ENCODE measurements at places on chromosomes 5 and 9.

DNA sequence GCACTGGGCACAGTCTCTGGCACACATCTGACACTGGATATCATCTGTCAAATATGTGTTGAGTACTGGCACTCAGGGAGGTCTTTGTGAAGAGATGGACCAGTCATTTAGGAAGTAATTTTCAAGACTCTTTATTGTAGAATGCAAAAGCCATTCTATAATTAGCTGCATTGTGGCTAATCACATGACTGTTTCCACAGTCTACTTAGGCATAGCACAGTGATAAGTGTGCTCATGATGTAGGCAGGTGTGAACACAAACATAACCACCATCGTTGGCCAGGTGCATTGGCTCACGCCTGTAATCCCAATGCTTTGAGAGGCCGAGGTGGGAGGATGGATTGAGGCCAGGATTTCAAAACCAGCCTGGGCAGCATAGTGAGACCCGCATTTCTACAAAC, 62.2 kb downstream of the CFAP77 start:
- no peak for DNase-seq

DNA sequence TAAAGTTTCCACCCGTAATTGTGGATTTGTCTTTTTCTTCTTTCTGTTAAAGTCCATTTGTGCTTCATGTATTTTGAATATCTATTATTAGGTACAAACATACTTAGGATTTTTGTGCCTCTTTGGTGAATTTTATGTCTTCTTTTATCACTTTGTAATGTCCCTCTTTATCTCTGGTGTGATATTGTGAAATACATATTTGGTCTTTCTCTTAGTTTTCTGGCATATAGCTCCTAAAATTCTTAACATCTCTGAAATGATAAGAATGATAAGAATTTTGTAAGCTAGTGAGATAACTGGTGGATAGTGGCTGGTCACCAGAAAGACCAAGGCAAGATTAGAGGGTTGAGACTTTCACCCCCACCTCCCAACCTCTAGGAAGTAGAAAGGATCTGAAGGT, 111.1 kb downstream of the KCTD16 start:
- no peak for DNase-seq

DNA sequence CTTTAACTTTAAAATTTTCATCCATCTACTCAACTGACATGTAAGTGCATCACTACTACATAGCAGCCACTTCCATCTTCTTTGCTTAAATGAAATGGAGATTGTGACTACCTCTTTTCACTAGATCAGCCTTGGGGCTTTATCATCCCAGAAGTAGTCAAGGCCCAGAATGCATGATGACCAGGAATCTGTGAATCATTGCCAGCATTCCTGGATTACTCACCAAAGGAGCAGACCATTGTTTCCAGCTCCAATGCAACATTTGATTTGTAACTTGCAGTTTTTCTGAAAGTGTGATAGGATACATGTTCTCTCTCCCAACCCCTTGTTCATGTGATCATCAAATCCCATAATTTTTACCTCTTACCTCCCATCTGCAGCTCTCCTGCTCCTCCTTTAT, 65.1 kb downstream of the PLPPR1 start:
- no peak for DNase-seq

DNA sequence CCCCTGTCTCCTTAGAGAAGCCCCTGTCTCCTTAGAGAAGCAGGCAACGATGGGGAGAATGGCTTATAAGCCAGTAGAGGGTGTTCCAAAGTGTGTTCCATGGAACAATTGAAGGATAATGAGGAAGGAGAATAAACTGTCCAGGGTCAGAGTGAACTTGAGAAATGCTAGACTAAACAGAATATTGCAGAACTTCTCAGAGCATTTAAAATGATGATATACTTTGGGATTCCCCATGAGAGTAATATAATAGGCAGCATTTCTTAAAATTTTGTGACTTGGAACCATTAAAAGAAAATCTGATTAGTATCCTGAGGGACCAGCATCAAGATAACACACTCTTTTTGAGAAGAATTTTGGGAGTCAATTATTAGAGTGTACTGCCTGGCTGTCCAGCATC, 116.8 kb downstream of the PBX3 start:
- no peak for DNase-seq

- no peak for DNase-seq
These were observed 119.8 kb downstream of the MED27 start for GRCh38 chr9:131959887-131960286.

- no peak for DNase-seq
These were observed 58.7 kb downstream of the RAB3C start for GRCh38 chr5:58641533-58641932.

DNA sequence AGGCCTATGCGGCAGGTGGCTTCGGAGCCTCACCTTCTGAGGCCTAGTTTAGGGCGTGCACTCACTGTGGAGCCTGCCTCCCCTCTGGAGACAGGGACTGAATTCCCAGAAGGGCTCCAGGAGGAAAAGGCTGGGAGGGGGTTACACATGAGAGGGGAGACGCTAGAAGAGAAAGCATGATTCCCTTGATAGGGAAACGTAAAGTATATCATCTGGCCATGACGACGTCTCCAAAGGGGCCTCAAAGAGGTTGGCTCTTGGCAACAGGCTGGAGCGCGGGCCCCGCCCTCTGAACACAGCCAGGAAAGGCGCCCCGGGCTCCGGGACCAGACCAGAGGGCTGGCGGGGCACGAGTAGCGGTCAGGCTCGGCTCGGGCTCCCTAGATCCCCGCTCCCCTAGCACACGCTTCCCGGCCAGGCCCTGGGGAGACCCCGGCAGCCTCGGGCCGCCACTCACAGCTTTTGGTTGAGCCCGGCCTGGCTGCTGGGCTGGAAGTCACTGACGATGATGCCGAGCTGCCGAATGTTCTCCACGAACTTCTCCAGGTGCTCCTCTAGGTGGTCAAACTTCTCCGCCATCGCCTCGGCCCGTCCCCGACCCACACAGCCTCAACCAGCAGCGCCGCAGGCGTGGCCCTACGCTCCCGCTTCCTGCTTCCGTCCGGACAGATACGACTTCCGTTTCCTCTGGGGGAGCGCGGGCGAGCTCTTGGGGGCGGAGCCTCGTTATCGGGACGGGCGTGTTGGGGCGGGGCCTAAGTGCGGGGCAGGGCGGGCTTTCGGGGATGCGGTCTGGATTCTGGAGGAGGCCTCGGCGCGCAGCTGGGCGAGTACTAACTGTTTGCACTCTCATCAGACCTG, at the start of gene MED10:
TSS of gene MED10 (minus strand) at position 643 of the 861 bp plus-strand sequence. CDS start at position 579, 64 bp downstream.
- DNase-seq: peak; percentile 78

- DNase-seq: peak; percentile 81
These were observed 129.1 kb downstream of the KCNIP1 start for GRCh38 chr5:170632985-170633234.

GRCh38 chr9:122109035-122109813, 16.1 kb upstream of the TTLL11 start:
- no peak for DNase-seq

DNA sequence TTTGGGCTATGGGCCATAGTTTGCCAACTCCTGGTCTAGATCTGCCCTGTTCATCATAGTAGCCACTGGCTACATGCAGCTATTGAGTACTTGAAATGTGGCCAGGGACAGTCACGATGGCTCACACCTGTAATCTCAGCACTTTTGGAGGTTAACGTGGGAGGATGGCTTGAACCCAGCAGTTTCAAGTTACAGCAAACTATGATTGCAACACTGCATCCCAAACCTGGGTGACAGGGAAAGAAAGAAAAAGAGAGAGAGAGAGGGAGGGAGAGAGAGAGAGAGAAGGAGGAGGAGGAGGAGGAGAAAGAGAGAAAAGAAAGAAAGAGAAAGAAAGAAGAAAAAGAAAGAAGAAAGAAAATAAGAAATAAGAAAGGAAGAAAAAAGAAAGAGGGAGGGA, 5.1 kb upstream of the GMCL2 start:
- DNase-seq: no peak

DNA sequence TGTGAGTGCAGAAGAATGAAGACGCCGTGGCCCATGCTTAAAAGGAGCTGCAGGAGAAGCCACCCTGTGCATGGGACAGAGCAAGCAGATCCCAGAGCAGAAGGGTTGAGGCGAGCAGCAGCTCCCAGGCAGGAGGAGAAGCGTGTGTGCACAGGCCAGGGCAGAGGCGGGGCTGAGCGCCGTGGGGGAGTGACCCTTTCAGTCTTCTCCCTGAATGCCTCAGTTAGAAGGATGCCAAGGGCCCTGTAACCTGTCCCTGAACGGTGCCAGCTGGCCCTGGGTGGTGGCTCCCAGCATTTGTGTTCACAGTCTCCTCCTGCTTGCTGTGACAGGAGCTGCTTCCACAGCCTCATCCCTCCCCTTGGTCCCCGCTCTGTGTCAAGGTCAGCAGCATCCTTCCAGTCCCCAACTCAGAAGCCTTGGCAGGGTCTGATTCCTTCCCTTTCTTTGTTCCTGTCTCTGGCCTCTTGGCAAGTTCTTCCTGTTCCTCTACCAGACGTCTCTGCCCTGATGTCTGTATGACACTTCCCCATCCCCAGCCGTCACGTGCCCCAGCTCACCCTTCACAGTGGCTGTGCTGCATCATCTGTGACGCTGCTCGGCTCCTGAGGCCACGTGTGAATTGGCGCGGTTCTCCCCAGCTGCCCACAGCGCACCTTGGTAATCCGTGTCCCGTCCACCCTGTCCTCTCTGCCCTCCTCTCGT, 5.2 kb downstream of the EXOC3 start:
- no peak for DNase-seq

- no peak for DNase-seq
These were observed 471.3 kb downstream of the LRRC70 start for GRCh38 chr5:63049935-63050334.

GRCh38 chr9:94014920-94015319, 59.8 kb upstream of the BARX1 start:
- DNase-seq: no peak

DNA sequence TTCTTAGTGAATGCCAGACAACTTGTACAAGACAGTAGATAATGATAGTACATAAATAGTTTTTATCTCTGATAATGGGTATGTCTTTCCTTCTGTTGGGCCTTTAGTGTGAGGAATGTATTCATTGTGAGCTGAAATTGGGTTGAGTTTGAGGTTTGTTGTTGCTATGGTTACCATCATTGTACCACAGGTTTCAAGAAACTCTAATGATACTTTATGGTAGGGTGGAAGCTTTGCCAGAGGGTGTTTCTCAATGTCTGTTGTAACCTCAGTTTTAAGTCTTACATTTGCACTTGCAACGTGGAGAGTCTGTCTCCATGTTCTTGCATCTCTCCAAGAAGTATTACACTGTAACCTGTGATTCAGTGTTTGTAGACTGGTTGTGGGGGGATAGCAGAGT, 1550.1 kb downstream of the MAT2B start:
- no peak for DNase-seq

DNA sequence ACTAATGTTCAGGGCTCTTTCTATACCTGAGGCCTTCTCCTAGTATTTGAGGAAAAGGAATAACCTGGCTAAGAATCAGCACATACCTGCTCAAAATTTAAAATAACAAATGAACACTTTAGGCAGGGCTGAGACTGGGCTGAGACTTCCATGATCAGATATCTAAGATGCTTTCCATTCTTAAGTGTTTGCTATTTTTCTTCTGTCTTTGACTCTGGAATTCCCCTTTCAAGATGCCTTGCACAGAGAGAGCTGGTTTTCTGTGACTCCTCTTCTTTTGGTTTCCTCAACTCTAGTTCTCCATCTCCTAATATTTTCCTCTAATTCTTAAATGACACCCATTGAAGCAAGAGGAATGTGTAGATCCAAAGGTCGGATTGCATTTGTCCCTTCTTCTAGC, 61.1 kb downstream of the DPYSL3 start:
- no peak for DNase-seq

- DNase-seq: no peak
These were observed 147.2 kb upstream of the CD180 start for GRCh38 chr5:67343835-67344234.

DNA sequence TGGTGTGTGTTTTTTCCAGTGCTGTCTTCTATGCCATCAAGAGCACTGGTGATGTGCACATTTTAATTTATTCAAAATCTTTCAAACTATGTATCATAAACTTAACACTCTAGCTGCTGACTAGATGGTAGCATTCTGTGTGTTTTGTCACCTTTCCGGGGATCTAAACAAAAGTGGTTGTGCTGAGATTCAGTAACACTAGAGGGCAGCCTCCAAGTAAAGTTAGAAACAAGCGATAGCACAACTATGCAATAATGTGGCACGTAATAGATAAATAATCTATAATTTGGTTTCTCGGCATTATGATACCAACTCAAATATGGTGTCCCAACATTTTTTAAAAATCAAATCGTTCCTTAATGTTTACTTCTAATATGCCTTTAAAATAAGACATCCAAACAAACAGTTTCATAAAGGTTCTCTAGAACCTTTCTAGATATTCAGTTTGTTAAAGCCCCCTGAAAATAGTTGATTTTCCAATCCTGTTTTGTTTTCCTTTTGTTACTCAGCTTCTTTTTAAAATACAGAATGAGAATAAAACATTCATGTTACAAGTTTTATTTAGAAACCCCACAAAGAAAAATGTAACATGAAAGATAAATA, 16.9 kb downstream of the SEMA6A start:
- DNase-seq: no peak

DNA sequence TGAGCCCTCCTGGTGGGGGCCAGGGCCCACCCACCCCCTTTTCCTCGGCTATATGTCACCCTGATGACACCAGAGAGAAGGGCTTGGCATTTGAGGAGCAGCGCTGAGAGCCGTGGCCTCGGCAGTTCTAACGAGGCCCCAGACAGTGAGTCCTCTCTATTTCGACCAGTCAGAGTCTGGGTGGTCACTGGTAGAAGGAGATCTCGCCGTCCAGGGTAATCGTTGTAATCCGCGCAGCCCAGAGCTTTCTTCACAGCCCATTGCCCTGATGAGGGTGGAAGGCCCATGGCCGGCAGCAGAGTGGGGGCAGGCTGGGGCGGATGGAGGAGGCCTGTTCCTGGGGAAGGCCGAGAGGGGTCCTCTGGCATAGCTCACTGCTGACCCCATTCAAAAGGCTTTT, 70.2 kb downstream of the PSMB7 start:
- no peak for DNase-seq

GRCh38 chr5:77076961-77077828, 9.9 kb downstream of the ZBED3 start:
- no peak for DNase-seq

DNA sequence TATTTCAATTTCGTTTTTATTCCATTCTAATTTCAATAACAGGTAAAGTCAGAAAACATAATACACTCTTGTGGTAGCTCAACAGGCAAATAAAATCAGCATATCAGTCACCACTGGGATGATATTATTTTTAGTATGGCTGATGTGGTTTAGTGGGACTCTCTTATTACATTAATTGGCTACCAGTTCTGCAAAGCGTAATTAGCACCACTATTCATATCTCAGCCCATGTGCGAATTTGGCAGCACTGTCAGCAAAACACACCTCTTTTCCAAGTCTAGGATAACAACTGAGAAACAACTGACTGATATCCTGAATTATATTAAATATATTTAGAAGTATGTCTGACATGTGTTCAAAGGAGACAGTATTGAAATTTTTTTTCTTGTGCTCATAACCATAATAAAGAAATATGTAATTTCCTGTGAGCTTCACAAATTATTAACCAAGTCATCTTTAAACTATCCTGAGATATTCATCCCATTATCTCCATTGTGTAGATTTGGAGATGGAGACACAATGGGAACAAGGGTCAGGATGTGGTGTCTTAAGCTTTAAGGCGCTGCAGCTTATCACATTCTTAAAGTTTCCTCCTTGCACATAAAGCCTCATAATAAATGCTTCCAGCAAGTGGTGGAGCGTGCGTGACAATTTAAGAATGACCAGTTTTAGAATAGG, 212.4 kb downstream of the TLE1 start:
- DNase-seq: no peak
